KBM-7 (cell line): ENCODE measurements at places on chromosomes 5 and 9.

DNA sequence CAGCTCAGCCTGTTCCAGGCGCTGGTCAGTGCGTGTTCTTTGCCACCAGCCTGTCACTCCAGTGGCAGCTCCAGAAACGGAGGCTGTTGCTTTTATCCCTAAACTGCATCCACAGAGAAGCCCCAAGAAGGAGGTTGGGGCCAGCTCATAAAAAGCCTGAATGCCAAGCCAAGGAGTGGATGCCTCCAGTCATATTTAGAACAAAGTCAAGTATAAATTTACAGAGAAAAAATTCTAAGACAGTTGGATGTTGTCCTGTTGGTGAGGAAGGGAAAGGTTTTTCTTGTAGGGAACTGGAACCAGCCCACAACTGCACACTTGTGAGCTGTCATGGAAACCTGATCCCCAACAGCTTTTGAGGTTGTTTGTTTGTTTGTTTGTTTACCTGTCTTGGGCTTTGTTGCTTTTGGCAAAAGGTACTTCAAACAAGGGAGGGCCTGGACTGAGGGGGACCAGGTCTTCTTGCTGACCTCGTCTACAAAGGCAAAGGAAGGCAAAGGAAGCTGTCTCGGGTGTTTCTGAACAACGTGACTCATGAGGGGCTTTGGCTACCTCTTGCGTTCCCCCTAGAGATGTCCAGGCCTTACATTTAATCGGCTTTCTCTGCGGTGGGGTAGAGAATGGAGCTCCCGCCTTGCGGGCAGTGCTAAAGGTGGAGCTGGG is 36.7 kb downstream of the OLFML2A start:
- no peak for DNase-seq

DNA sequence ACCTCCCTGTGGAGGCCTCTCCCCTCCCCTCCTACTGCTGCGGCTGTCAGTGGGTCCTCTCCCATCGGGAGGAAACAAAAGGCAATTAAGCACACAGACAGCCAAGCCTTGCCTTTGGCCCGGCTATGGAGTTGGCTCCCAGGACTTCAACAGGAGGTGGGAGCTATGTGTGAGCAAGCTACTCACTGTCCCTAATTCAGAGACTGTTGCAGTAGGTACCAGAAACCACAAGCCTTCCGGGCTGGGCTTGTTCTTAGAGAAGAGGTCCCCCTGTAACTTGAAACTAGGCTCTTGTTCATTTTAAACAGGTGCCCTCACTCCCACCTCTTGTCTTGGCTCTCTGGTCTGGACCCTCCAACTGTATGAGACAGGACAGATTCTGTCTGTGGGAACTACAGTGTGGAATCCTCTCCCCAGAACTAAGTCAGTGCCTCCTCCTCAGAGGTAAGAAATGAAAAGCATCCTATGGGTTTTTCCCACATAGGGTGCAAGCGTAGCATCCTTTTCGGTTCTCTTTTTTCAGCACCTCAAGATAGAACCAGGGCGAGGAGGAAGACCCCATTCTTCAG is 561.1 kb downstream of the EBF1 start:
- no peak for DNase-seq

GRCh38 chr5:166992874-166993722 is 1298.3 kb upstream of the WWC1 start:
- no peak for DNase-seq

GRCh38 chr9:137619240-137620047 is 639 bp downstream of the EHMT1 start:
- DNase-seq, result peak; percentile 60

- DNase-seq, result no peak
Observed at GRCh38 chr9:76349865-76350264, 44.4 kb downstream of the RFK start.

GRCh38 chr5:171313481-171314206 is 4.6 kb downstream of the TLX3 start:
- no peak for DNase-seq

GRCh38 chr9:35164711-35165110 is 2.9 kb downstream of the UNC13B start:
- DNase-seq, result peak; percentile 38

DNA sequence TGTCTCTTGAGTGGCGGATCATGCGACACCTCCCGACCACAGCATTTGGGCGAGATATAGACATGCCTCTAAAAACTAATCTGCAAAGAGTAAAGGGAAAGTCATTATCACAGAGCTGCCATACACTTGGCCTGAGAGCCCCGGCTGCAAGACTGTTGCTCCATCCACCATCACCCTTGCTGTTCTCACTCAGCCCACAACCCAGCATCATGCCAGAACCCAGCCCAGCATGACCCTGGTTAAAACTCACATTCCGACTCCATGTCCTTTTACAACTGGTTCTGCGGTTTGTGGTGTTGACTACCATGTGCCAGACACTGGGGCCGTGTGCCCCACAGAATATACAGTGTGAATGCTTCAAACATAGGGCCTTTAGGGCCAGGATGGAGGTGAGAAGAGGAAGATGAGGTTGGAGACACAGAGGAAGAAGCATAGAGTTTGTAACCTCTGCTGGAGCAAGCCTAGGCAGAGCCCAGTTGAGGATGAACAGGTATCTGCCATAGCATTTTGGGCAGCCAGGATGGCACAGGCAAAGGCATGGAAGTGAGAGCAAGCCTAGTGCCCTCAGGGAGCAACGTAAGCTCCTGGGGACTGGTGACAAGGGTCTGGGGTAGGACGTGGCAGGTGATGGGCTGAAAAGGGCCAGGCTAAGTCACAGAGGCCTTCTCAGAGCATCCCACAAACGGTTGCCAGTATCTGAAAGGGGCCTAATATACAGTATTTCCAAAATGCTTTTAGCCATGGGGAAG is 37.5 kb upstream of the SMU1 start:
- DNase-seq, result no peak

DNA sequence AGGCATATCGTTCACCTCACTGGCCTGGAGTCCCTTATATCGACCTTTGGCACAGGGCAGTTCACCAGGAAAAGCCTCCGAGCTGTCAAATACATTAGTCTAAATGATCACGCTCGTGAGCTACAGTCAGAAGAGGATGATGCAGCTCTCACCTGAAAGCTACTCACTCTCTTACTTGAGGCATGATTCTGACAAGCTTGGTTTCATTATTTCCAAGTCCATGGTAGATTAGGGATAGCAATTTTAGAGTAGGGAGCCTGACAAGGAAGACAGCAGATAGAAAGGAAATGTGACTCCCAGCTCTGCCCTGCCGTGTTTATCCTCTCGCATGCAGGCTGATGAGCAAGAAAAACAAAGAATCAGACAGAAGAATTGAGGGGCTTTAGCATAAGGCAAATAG is 98.0 kb upstream of the MAP1B start:
- DNase-seq, result no peak

DNA sequence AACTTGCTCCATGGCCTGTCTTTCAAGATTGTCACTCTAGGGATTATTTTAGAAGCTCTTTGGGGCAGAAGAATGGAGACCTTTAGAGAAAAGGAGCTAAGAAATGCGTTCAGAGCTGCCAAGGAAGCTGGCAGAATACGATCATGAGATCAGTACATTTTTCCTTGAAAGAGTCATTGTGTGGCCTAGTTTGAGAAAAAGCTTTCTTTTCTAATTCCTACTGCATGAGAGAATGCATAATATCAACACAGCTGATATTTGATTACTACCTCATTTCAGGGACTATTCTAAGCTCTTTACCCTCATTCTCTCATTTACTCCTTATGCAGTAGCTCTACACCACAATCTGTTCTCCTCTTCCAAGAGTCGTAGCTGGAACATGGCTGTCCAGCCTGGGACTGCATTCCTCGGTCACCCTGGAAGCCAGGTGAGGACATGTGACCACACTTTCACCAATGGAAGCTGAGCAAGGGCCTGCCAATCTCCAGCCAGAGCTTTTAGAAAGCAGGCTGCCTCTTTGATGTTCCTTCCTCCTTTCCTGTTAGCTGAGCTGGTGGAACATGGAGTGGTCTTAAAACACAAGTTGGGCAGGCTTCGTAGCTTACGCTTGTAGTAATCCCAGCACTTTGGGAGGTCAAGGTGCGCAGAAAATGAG is 99.3 kb upstream of the LHFPL2 start:
- DNase-seq, result no peak

DNA sequence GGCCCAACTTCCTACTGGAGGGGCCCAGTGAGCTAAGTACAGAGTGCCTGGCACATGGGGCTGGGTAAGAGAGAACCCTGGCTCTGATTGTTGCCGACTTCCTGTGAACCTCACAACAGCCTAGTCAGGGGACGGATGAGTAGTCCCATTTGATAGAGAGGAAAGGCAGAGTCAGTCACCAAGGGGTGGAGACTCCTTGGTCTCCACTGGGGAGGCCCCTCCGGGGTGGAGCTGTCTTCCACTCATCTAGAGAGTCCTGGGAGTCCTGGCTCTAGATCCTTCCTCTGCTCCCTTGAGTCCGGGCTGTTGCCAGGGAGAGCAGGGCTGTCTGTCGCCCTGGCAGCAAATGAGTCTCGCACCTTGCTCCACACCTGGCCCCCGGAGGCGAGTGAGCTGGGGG is 8.0 kb downstream of the GRK6 start:
- DNase-seq, result no peak

DNA sequence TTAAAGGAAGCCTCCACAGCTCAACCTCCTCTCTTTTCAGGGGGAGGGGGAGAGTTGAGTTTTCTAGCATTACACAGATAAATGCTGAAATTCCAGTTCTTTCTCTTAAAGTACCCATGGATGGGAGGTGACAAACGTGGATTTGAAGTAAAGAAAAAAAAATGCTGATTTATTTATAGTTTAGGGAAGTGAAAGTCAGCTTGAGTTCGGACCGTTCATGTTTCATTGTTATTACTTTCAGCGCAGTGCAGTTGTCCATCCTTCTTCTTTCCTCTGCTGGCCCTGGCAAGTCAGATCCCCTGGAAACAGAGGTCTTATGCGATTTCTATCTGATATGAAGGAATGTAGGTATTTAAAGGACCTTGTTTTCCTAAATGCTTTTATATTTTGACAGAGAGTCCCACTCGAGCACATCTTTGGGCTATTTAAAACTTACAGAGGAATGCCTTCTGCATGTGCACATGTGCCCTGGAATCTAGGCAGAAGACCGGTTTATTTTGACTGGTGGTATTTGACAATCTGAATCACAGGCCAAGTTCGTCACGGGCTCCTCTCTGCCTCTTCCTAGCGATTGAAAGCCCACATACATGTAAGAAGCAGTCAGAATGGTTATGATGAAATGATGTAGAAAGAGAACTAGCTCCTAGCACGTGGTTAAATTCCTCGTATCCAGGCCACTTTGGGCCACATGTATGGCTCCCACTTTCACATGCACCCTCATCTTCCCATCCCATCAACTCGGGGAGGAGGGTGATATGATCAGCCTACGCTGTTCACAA is 385.2 kb upstream of the KLF4 start:
- DNase-seq, result peak; percentile 38

DNA sequence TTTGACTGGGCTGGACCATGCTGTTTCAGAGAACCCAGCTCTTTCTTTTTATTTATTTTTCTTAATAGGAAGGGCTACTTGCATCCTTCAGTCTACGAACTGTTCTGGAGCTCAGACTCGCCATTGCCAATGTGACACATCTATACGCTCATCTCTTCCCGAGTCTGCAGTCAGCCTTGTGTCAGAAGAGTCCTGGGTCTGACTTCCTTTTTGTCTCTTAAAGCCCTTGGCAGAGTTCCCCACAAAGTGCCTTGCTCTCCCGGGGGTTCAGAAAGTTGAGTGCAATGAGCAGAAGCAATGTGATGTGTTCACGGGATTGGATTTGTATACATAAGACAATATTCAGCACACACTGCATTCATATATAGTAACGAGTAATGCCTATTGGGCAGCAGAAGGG is 140.4 kb downstream of the ATPSCKMT start:
- DNase-seq, result no peak

- DNase-seq, result no peak
Observed at GRCh38 chr5:109619021-109619460, 70.7 kb upstream of the MAN2A1 start.

DNA sequence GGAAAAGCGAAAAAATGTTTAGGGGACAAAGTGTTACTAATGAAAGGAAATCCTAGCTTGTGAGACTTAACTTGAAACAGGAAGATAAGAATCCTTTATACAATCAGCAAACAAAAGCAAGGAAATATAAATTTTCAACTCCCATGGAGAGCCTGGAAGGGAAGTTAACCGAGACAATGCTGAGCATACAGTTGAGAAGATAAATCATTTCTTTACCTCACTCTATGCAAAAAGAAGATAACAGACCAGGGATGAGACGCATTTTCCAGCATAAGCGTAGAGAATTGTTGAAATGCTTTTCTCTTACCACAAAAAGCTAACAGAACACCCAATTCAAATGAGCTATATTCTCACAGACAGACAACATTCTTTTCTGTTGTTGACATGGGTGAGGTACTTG is 309.6 kb downstream of the CWC27 start:
- no peak for DNase-seq

GRCh38 chr9:105309531-105309931 is 65.1 kb downstream of the SLC44A1 start:
- DNase-seq, result no peak

DNA sequence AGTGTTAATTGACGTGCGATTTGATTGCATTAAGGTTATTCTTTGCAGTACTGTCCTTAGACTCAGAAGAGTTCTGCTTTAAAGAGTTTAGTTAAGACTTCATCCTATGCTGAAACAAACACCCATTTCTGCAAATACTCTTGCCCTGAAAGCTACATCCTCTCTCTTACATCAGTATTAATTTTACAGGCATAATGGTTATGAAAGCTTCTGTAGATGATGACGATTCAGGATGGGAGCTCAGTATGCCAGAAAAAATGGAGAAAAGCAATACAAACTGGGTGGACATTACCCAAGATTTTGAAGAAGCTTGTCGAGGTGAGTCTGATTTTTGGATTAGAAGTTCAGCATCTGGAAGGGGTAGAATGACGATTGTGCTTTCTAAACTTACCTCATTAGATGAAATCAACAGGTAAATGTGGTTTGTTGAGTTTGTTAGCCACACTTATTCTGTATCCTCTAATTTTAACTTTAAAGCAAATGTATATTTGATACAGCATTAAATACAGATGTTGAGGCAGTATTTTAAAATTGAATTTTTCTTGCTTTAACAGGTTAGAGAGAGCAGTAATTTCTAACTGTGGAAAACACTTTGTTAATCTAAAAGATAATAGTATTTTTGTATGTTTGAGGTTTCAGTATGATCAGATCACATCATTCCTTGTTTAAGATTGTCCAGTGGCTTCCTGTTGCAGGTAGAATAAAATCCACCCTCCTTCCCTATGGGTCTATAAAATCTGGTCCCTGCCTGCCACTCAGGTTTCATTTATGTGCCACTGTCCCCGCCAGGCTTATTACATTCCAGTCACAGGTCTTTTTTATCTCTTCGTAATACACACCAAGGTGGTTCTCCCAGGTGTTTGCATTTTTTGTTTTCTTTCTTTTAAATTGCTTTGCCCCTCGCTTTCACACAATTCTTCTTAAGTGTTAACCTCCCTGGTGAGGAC is 1.3 kb downstream of the NAA35 start:
- no peak for DNase-seq
